NCI-H2029 treated with DMSO at 0.1 percent for 48 hours (cell line): ENCODE measurements at places on chromosomes 2 and 18.

DNA sequence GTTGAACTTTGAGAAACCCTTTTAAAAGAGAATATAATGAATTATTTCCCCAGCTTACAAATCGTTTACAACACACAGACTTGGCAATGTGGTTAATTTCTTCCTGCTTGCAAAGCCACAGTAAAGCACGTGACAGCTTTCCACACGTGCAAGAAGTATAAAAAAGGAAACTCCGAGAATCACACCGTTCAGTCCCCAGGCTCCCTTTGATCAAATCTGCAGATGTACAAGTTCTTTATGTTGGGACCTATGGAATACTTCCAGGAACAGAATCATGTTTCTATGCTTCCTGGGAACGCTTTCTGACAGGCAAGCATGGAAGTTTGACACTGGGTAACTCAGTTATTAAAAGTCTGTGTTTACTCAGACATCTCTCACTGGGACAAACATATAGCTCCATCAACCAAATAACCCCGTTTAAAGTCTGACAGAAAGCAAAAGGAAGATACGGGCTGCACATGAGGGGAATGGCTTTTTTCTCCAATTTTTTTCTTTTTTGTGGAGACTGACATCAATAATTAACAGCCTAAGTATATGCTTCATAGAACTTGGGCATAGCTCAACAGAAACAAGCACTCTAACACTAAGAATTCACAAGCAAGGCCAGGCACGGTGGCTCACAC is 134.8 kb downstream of the EIPR1 start:
- no peak for DNase-seq

- no peak for DNase-seq
Measured at GRCh38 chr2:149027590-149028250, 10.8 kb upstream of the LYPD6B start.

DNA sequence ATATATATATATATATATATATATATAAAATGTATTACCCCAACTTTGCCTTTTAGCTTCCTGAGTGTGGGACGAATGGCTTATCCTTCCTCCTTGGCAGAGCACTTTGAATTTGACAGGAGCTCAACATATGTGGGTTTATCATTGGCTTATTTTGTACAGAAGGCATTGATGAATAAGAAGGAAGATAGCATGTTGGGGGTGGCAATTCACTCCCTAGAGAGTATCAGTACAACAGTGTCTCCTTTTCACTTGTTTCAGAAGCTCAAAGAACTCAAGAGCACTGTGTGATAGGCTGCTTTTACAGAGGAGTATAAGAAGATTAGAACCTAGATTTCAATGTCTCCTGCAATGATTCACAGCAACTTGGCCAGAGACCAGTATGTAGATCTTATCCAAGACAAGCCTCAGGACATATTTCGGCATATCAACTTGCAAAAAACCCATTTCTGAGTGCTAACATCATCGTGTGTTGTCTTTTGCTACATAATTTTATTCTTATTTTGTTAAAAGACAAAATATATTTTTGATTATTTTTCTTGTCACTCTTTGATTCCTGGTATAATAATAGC is 345.8 kb downstream of the SOCS6 start:
- no peak for DNase-seq

DNA sequence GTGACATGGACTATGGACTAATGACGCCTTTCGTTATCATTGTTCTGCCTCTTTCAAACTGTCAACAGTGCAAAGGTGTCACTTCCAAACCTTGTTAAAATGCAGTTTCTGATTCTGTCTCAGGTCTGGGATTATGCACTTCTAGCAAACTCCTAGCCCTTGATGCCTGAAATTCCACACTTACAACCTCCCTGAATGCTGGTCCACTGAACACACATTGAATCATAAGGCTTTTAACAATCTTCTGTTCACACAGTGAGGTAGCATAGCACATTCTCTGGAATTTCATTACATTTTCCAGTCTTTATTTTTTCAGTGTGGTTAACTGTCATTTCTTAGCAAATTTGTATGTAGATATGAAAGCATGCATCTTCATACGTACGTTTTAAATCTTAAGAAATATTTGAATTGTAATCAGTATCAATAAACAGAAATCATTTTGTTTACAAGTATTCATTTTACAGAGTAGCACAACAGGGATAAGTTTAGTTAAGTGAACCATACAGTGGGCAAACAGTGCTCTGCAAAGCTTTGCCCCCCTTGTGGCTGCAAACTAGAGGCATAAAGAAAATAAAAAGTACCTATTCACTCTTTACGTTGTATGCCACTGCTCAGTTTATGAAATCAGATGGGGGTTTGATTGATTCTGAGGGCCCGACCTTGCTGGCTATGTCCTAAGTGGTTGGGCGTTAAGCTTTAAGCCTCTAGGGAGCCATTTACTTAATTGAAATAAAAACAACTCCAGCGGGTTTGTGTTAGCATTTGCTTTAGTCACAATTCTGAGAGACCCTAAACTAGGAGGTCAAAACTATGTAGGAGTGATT is 250.8 kb downstream of the LRRTM1 start:
- DNase-seq, result no peak

- DNase-seq, result no peak
Measured at GRCh38 chr18:36419900-36420531, 122.5 kb downstream of the FHOD3 start.

DNA sequence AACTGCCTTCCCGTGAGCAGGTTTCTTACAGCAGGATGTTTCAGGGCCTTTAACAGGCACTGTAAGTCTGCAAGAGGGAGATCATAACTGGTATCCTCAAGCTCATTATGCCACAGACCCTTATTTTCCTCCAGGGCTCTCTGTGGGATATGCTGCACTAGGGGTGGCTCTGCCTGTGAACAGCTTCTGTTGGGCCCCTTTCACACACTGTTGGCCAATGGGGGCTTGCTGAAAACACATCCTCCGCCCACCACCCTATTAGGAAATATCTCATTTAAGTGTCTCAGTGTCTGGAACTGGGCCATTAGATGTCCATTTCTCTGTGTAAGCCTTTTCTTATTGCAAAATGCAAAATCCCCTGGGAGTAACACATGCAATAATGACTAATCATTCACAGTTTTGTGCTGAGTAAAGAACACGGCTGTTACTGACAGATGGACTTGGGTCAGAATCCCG is 414.3 kb upstream of the HS6ST1 start:
- no peak for DNase-seq

GRCh38 chr2:204340511-204340910 is 204.8 kb upstream of the PARD3B start:
- DNase-seq, result no peak

DNA sequence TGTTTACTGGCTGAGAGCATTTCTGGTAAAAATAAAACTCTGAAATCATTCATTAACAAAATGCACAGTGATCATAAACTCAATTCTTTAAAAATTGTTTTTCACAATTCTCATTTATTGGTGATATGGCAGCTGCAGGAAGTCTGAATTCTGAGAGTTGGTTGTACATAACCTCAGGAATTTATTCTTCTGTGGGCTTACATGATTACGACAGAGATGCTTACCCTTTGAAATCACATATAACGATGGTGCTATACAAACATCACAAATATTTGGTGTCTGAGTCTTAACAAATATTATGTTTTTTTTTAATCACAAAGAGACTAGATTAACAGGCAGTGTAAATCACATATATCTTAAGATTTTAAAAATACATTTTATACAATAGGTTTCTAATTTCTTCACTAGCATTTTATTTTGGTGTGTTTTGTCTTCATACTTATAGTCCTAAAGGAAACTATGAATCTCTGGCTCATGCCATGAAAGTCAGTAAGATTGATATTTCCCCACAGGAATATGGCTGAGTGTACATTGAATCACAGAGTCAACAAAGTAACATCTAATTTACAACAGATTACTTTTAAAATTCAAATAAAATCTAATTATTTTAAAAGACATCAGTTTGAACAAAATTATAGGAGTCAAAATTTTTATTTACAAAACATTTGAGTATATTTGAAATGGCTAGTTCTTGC is 318.8 kb upstream of the THUMPD2 start:
- DNase-seq, result no peak

DNA sequence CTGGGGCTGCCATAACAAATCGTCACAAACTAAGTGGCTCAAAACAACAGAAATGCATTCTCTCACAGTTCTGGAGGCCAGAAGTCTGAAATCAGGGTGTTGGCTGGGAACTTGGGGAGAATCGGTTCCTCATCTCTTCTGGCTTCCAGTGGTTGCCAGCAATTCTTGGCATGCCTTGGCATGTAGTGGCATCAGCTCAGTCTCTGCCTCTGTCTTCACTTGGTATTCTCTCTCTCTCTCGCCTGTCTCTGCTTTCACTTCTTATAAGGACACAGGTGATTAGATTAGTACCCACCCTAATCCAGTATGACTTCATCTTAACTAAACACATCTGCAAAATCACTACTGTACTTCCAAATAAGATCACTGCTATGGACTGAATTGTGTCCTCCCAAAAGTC is 695.4 kb upstream of the ID2 start:
- no peak for DNase-seq

DNA sequence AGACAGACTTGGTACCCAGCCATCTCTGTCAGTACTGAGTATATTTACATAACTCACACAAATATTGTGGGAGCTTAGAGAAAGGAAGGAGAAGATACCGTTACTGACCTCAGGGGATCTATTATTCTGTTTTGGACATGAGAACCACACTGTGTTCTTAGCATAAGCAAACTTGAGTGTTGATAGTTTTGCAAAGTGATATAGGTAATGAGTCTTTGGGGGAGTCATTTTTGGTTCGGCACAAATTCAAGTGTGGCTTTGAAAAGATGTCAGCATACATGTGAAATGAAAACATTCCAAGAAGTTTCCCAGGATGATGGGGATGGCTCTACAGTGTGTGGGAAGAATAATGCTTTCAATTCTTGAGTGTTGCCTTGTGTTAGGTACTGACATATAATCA is 24.1 kb downstream of the SMARCAL1 start:
- no peak for DNase-seq

DNA sequence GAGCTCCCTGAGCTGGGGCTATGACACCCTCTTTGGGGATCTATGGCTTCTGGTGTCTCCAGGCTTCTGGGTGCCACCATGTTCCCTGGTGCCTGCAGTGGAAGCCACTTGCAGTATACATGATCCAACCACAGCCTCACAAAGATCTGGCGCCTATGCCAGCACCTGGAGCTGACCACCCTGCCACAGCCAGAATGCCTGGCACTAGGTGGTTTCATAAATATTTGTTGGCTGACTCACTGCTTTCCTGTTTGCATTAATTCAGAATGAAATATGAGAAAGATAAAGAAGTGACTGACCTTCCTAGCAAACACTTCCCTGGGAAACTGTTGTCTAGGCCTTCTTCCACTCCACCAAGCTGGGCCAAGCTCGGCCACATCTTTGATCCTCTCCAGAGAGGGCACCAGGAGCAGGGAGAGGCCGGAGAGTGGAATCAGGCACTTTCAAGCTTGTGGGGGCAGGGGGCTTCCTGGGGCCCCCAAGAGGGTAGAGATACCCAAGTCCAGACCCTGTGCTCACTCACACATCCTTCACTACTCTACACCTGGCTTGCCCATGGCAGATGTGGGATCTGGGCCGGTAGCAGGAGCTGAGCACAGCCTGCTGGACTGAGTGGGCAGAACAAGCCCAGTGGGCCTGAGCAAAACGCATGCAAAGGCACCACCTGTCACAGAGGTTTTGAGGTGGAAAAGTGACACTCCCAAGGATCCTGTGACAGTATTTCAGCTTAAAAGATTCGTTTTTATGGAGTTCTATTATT is 565.7 kb downstream of the SLC4A3 start:
- DNase-seq, result no peak

- DNase-seq, result no peak
Measured at GRCh38 chr18:65983750-65984149, 232.9 kb downstream of the CDH7 start.

GRCh38 chr18:3060667-3061580 is 48.0 kb upstream of the LPIN2 start:
- no peak for DNase-seq

DNA sequence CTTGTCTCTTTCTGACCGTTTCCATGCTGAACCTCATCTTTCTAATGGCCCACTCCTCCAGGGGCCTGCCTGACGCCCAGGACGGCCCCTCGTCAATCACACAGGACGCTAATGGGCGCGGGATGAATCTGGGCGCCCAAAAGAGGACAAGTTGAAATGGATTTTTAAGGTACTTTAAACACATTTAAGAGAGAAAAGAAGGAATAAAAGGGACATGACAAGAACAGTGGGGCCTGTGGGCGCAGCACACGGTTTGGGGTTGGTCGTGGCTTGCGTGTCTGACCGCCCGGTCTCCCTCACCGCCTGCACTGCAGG is 607 bp upstream of the UBE2F start:
- DNase-seq, result no peak

GRCh38 chr2:152686321-152686720 is 30.9 kb downstream of the PRPF40A start:
- no peak for DNase-seq

DNA sequence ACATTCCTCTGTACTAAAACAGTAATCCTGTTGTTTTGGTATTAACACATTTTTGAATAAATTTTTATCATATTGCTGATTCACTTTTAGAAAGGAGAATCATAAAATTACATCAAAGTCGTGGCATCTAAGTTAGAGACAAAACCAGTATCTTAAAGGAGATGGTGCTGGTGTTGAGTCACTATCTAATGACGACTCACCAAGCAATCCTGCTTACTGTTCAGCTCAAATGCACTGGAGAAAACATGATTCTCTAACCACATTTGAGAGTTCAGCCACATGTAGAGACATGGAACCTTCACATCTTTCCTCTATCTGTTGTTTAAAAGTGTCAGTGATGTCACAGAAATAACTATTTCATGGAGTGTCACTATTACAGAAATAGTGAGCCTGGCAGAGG is 473.8 kb downstream of the TGIF1 start:
- DNase-seq, result no peak

- DNase-seq, result no peak
Measured at GRCh38 chr2:16972276-16972675, 306.6 kb upstream of the CYRIA start.

GRCh38 chr2:180324182-180324581 is 317.1 kb upstream of the CWC22 start:
- no peak for DNase-seq

GRCh38 chr2:219125225-219125885 is 35.3 kb downstream of the NHEJ1 start:
- DNase-seq, result no peak

GRCh38 chr2:128134573-128134972 is 43.6 kb downstream of the UGGT1 start:
- DNase-seq, result no peak

DNA sequence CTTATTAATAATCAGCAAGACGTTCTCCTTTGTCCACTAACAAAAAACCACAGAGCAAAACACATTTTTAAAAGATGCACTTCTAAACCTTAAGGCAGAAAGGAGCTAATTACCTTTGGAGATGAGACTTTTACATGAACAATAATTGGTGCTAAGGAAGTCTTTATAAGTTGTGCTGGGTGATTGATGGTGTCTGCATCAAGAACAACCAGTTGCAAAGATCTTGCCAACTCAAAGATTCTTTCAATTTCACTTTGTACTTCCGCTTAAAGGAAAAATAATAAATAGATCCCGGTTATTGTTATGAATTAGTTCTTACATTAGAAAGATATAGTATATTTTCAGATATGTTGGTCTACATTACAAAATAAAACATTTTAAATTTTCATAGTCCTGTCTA is 26.9 kb upstream of the ARL5A start:
- no peak for DNase-seq

- DNase-seq, result no peak
Measured at GRCh38 chr2:189134485-189134884, 45.1 kb downstream of the COL5A2 start.

GRCh38 chr2:178211943-178212342 is 17.6 kb downstream of the OSBPL6 start:
- no peak for DNase-seq

- DNase-seq, result no peak
Measured at GRCh38 chr2:120393456-120393855, 47.5 kb downstream of the INHBB start.
